ENCODE measurements at places on chromosomes 13 and 19.

DNA sequence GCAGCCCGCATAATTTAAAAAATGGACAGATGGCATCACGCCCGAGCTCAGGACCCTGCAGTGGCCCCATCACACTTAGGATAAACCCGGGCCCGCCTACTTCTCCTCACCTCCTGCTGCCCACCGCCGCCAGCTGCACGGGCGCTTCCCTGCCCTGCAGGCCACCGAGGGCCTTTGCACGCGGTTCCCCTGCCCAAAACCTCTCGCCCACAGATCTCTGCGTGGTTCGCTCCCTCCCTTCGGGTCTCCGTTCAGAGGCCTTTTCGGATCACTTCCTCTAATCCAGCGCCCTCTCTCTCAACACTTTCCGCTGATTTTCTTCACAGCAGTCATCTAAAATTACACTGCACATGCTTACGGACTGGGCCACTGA lies 1.8 kb downstream of the SHISA7 start:
- DNase-seq = no peak

- DNase-seq = no peak
These were observed 902 bp upstream of the CCDC106 start for GRCh38 chr19:55646889-55647731.

GRCh38 chr13:39401756-39402155 lies 201.2 kb downstream of the LHFPL6 start:
- no peak for DNase-seq

- no peak for DNase-seq
These were observed 18.5 kb downstream of the GPX4 start for GRCh38 chr19:1122021-1122971.

- DNase-seq = no peak
These were observed 301.6 kb downstream of the TEX29 start for GRCh38 chr13:111622051-111622531.

Data from activated CD8-positive, alpha-beta memory T cell treated with anti-CD3 and anti-CD28 coated beads for 1 hour (primary cell).